ENCODE measurements at places on chromosomes 2 and 18.

DNA sequence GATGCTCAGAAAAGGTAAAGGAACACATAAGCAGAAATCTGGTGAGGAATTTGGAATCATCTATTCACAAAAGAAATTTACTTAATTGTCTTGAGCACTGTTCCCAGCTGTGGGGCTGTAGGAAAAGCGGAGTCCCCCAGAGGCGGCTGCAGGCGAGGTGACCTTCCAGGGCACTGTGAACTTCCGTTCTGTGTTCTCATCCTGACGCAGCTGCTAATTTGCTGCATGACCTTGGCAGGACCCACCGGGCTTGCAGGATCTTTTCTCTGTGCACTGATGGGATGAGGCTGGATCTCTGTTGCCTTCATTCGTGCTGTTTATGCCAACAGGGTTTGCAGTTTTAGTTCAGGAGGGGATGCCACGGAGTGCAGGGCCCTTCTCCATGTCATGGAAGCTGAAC, 301.9 kb upstream of the MYT1L start:
- DNase-seq: no peak

GRCh38 chr2:98801921-98802321, 71.0 kb upstream of the MGAT4A start:
- no peak for DNase-seq

- no peak for DNase-seq
Measured at GRCh38 chr2:68423966-68424650, 43.0 kb downstream of the FBXO48 start.

- no peak for DNase-seq
Measured at GRCh38 chr2:41720331-41721251, 327.2 kb upstream of the PKDCC start.

DNA sequence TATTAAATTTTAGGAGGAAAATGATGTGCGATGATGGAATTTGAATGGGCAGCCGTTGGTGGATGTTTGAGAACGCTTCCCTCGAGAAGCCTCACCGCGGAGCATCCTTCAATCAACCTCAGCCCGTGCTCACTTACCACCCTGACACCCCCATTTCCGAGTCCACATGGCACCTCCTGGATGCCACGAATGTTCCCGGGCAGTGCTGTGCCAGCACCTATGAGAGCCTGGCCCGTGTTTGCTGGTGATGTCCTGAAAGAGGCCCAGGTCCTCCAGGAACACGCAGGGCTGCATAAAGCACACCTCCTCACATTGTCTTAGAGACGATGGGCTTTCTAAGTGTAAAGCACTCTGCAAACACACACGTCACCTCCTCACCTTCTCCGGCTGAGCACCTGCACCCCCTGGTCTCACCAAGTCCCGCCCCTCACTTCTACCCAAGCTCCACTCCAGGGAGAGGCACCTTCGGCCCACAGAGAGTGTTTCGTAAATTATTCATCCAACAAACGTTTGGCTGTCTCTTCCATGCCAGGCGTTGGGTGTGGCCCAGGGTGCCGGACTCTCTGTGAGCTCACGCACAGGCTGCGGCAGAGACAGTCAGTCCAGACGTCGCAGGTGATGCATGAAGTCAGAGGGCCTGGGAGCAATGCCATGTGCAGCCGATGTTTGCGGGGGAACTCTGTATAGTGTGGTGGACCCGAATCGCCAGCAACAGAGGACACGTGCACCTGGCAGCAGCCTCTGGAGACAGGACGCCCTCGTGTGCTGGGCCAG, 150.0 kb downstream of the TPO start:
- no peak for DNase-seq

GRCh38 chr2:23320058-23320457, 64.9 kb upstream of the KLHL29 start:
- DNase-seq: peak; percentile 57

DNA sequence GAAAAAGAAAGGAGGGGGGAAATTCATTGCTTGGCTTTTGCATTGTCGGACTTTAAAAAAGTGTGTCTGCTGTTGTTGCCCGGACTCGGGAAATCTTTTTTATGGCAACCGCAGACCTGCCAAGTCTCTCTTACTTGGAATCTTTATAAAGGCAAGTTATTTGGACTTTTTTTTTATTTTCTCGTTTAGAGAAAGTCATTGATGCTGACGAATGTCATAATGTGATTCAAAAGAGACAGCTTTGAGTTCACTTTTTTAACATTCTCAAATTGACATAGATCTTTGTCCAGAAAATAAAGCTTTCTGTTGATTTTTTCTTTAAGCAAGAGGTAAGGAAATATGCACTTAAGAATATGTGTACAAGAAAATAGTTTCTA, 651 bp upstream of the ZNF521 start:
- no peak for DNase-seq

- no peak for DNase-seq
Measured at GRCh38 chr18:32553174-32553573, 82.5 kb upstream of the GAREM1 start.

GRCh38 chr2:70921031-70921430, 14.7 kb upstream of the ATP6V1B1 start:
- DNase-seq: no peak

DNA sequence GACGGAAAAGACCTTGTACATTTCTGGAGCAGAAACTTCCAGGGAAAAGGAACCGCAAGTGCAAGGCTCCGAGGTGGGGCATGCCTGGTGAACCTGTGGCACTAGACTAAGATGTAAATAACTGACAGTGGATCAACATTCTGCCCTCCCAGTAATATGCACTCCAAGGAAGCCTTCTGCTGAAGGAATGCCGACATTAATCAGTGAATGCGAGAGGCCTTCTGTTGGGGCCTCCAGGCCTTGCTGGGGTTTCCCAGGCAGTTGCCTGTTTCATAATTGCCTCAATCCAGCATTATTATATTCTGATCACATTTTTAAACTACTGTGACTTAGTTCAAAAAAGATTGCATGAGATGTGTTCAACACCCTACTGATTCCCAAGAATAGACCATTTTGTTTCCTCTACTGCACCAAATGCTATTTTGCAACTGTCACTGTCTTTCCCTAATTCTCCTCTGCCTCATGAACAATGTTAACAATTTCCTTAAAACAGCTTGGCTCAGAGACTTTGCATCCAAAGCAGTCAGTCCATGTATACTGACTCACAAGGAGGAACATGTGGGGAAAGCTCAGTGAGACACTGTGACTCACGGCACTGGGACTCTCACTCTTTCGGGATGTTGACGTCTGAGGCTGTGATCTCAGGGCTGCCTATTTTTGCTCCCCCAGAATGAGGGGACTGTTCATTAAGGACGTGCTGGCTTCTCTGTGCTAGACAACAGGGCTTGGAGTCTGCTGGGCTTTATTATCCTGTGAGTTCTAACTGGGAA, 10.5 kb upstream of the DSG2 start:
- no peak for DNase-seq

DNA sequence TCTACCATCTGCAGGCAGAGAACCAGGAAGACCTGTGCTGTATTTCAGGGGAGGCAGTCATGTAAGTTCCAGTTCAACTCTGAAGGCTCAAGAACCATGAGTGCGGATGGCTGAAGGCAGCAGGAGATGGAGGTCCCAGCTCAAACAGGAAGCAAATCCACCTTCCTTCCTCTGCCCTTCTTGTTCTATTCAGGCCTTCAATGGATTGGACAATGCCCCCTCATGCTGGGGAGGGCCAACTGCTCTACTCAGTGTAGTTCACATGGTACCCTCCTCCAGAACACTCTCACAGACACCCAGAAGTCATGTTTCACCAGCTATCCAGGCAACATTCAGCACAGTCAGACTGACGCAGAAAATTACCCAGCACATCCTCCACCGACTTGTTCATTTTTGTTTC, 39.1 kb upstream of the RAB31 start:
- no peak for DNase-seq

- DNase-seq: no peak
Measured at GRCh38 chr2:120108749-120109148, 95.9 kb downstream of the EPB41L5 start.

Data from DND-41 (cell line).